ENCODE measurements at places on chromosomes 1 and 21.

DNA sequence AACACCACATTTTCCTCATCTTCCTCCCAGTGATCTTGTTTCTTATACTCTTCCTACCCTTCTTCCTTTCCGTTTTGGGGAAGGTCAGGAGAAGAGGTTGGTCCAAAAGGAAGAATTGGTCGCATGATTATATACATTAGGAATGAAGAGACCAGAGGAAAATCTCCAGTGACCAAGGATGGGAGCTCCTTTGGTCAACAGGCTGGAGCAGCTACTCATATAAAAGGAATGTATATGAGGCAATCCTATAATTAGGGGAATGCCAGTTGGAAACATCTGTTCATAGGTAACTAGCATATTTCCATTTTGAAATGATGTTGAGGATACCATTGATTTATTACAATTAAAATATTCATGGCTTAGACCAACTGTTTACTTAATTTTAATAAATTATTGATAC lies 114.5 kb downstream of the LRRC40 start:
- no peak for DNase-seq

- DNase-seq, result no peak
Measured at GRCh38 chr1:176733661-176734060, 270.7 kb downstream of the PAPPA2 start.

DNA sequence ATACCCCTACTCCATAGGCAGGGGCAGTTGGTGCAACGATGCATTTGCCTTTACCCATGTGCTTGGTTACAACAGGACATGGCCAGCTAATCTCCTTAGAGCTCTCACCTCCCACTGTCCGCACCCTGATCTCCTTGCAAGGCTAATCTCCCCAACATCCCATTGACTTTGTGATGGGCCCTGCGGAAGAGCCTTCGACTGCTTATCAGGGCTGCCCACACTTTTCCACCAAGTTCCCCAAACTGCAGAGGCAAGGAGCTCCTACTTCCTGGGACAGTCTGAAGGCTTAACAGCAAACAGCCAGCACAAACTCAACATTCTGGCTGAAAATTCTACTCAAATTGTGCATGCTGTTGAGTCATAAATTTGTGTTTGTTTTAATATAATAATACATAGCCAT lies 36.0 kb downstream of the C1orf94 start:
- no peak for DNase-seq

- DNase-seq, result no peak
Measured at GRCh38 chr1:82818586-82818985, 1017.9 kb downstream of the ADGRL2 start.

DNA sequence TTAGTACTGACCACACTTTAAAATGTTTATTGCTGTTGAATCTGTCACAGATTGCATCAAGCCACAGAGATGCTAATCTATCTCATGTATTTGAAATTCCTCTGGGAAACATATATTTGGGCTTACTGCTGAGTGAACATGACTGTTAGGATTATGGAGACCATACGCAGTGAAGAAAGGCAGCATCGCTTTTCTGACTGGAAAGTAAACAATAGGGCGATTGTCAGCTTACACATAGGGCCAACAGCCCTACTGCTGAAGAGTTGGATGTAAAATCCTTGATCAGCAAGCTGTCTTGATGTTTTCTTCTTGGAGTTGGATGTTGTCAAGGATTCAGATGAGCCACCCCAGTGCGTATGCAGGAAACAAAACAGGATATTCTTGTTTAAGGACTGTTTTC lies 368.7 kb upstream of the ADGRL2 start:
- no peak for DNase-seq

DNA sequence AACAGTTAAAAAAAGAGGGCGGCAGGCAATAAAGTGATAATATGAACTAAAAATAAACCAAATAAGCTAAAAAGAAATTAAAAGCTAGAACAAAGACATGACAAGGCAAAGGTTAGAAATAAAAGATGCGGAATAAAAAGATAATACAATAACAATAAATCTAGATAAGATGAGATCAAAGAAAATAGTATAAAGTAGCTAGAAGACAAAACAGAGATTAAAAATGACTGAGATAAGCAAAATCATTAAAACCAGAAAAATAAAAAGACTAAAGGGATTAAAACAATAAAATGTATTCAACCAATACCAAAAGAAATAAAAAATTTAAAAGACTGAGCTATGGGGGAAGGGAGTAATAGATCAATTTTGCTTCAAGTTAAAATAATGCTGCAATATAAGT lies 10.8 kb upstream of the SOX13 start:
- no peak for DNase-seq

DNA sequence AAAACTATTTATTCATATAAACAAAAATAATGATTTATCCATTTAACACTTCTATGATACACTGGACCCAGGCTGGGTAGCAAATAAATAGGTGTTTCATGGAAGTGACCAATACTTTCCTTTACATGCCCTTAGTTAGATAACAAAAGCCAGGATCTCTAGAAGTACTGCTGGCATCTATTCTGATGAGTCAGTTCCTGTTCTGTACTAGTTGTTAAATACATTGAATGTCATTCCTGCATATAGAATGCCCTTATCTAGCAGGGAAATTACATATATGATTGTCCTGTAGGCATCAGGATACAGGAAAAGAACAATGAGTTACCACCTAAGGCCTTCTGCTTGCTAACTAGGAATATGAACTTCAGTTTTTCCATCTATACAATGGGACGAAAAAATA lies 130.8 kb downstream of the HFM1 start:
- DNase-seq, result no peak

GRCh38 chr1:200437556-200438203 lies 27.8 kb upstream of the ZNF281 start:
- DNase-seq, result no peak

DNA sequence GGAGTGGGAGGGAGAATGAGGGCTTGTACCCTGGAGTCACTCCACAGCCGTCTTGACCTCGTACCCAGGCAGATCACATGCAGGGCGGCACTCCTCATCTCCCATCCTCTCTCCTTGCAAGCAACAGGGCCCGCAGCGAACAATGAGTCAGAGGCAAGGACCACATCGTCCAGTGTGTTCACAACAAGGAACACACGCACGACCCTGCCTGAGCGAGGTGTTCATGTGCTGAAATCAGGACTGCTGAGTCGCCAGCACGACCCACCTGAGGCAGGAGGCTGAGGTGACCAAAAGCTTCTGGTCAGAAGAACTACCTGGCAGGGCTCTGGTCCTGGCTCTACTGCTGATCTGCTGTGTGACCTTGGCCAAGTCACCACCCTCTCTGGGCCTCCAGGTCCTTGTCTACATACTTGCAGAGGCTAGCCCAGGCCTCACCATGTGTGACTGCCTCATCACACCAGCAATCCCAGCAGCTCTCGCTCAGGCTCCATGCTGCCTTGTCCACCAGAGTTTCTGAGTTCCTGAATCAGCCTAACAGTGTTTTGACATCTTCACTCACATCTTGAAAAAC lies 78.0 kb downstream of the SSBP3 start:
- no peak for DNase-seq

DNA sequence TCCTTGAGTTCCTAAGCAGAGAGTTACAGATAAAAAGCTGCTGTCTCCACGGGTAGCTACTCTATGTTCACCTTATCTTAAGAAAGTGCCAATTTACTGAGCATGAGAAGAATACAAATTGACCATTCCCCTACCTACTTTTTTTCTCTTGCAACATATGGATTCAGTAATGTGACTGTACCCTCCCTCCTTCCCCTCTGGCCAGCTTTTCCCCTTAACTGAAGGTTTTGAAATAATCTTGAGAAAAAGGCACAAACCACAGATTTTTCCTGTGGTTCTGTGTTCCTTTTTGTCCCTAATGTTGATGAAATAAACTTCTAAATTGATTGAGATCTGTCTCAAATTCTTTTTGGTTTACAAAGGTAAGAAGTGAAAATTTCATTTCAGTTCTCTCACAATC lies 2.6 kb upstream of the CD2 start:
- no peak for DNase-seq

GRCh38 chr1:153346077-153346723 lies 2.4 kb downstream of the PGLYRP4 start:
- DNase-seq, result no peak

DNA sequence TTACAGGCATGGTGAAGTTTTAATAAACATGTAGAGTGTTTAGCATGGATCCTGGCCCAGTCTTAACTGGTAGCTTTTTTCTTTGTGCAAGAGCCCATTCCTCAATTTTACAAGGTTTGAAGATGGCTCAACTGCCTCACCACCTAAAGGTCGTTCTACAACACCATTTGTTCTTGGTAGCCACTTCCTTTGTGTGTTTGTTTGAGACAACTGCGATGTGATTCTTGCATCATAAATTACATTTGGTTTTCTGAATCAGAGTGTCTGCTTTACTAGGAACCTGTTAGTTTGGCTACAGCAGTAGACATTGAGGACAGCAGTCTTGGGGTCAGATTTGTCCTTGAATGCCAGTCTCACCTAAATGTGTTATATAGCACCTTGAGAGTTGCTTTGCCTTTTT lies 3.3 kb downstream of the PLEKHM2 start:
- no peak for DNase-seq

- DNase-seq, result no peak
Measured at GRCh38 chr1:58779059-58779754, 4.6 kb downstream of the JUN start.

DNA sequence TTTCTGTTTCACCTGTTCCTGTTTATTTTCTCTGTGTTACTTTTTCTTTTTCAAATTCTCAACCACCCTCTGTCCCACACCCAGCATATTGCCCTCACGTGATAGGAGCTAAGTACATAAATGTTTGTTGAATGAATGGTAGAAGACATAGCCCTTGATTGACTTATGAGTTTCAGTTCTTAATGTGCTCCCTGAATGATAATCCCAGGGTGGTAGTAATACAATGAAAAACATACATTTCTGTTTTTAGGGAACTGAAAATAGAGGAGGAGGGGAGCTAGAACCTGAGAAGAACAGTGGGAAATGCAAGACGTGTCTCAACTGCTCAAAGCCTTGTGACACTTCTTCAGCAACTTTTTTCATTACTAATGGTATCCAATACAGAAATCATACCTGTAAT lies 147.1 kb downstream of the SPATA46 start:
- no peak for DNase-seq

DNA sequence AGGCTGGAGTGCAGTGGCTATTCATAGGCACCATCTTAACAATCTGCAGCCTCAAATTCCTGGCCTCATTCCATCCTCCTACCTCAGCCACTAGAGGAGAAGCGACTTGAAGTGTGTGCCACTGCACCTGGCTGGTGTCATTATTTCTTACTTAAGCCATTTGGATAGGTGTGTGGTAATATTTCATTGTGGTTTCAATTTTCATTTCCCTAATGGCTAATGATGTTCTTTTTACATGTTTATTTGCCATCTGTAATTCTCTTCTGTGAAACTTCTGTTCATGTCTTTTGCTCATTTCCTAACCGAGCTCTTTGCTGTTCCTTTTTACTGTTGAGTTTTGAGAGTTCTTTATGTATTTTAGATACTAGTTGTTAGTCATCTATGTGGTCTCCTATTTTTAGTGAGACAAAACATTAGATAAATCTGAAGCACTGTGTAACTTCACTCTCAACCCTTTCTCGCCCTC lies 66.8 kb downstream of the SLC27A3 start:
- no peak for DNase-seq

DNA sequence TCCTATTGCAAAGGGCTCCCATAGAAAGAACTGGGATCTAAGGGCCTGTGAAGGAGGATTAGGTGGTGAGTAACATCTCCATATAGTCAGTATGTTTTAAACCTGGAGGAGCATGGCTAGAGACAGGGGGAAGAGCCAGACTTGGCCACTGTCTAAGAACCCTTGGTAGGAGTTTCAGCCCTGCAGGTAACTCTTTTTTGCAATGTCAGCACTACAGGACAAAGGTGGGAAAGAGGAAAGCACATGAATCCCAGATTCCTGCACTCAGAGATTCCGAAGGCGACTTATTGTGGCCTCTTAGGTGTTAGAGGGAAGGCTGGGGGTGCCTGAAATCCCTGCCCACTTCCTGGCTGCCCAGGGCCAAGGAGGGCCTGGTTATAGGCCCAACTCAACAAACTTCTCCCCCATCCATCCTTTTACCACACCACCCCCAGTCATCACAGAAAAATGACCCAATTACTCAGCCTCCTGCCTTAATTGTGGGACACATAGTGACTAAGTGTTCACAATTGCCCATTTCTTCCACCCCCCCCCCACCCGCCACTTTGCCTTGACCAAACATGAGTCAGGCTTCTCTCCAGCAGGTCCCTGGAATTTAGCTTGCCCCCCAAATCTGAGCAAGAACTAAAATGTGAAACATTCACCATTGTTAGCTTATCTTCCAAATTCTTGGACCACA lies 1.9 kb upstream of the NTNG1 start:
- no peak for DNase-seq

DNA sequence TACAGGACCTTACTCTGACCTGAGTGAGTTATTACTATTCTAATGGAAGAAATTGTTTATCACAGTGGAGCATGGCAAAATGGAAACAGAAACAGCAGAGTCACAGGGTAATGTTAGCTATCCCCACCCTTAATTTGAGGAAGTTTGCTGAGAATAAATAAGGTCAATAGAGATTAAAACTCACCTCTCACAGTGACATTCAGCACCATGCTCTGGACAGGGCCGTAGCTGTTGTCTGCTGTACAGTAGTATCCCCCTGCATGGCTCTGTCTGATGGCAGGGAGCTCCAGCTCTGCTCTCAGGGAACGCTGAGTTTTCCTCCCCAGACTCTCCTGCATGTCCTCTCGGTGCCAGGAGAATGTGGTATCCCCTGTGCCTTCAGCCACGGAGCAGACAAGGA lies 11.9 kb downstream of the FCRL4 start:
- no peak for DNase-seq

- DNase-seq, result no peak
Measured at GRCh38 chr1:32454726-32455125, 10.1 kb upstream of the ZBTB8B start.
